Central memory CD4-positive, alpha-beta T cell (primary cell): ENCODE measurements at places on chromosomes 4 and X.

- no peak for DNase-seq
These were observed 163.1 kb upstream of the FAT1 start for GRCh38 chr4:186886759-186887158.

DNA sequence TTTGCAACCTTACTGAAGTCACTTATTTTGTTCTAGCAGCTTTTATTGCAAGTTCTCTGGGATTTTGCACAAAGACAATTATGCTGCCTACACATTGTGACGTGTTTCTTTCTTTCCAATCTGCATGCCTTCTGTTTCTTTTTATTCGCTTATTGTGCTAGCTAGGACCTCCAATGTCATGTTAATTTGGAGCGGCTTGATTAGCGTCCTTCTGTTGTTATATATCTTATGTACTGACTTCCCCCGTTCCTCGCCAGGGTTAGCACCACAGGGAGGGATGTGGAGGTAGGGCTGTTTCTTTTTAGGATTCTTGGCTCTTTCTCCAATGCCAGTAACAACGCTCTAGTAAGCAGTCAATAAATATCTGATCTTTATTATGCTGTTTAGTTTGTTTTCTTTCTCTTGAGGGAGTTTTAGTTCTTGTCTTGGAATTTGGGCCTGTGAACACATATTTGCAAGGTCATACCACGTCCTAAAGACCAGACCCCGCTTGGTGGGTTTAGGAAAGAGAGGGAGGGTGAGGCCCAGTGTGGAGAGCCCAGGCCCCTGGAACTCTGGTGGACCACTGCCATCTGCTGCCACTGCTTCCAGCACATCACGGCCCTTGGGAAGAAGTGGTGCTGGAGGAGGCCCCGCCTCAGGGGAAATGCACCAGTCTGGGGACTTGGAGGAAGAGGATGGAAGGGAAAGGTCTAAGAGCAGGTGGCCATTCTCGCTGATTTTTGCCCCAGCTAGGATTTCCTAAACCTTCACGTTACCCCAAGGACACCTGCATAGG lies 129.1 kb downstream of the TRIML1 start:
- DNase-seq: no peak

DNA sequence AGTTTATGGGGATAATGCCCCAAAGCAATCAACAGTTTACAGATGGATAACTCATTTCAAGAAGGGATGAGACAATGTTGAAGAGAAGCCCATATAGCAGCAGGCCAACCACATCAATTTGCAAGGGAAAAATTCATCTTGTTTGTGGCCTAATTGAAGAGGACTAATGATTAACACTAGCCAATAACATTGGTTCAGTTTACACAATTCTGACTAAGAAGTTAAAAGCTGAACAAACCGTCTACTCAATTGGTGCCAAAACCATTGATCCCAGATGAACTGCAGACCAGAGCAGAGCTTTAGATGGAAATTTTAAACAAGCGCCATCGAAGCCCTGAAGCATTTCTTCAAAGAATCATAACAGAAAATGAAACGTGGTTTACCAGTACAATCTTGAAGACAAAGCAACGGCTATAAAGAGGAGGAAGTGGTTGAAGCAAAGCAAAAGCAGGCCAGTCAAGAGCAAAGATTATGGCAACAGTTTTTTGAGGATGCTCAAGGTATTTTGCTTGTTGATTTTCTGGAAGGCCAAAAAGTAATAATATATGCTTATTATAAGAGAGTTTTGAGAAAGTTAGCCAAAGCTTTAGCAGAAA lies 20.5 kb upstream of the BLTP1 start:
- DNase-seq: peak; percentile 47

DNA sequence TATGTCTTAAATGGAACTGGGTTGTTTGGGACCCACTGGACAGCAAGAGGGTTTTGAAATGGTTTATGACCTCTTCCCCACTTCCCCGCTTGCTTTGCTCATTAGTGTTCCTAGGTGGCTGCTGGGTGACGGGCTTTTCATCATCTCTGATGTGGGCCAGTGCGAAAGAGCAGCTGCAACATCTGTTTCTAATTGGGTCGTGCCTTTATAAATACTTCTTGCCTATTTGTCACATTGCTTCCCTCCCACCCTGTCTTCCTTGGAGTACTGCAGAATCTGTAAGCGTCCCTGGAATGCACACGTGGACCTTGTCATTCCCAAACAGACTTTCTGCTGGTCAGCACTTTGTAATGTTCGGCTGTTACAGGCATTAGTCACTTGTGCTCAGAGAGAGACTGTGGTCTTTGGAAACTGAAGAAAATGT lies 35.2 kb downstream of the SEPTIN11 start:
- DNase-seq: no peak

DNA sequence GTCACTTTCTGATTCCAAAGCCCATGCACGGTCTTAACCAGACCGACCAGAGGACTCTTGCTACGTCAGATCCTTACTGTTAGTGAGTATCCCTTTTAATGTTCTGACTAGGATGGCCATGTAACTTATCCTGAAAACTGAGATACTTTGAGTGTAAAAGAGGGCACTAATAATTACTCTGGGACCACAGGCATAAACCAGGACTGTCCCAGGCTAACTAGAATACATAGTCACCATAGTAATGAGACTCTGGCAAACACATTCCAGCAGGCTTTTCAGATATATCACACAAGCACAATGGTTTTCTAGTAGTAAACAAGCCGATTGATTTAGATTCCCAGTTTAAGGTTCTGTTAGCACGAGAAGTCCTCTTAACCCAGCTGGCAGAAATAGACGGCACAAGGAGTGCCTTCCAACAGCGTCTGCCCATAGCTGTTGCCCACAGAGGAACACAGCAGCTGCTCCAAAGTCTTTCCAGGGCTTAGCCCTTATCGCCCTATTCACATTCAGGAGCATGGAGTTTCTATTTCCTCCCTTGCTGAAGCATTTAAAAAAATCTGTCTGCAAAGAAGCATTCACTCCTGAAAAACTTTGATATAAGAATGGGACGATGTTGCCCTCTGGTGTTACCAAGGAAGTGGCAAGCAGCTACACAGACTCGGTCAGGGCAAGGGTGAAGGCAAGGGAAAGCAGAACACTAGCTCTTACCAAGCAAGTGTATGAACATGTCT lies 92.4 kb downstream of the CXCL13 start:
- no peak for DNase-seq

- DNase-seq: no peak
These were observed 172.5 kb downstream of the SH2D1A start for GRCh38 chrX:124518885-124519284.

- no peak for DNase-seq
These were observed 1761.0 kb downstream of the STIM2 start for GRCh38 chr4:28621591-28621990.

- no peak for DNase-seq
These were observed 439.1 kb downstream of the PACRGL start for GRCh38 chr4:21139327-21139726.

- no peak for DNase-seq
These were observed 42.2 kb upstream of the PUDP start for GRCh38 chrX:7190157-7190556.

- DNase-seq: no peak
These were observed 44.5 kb downstream of the MAGEB16 start for GRCh38 chrX:35842674-35843073.

DNA sequence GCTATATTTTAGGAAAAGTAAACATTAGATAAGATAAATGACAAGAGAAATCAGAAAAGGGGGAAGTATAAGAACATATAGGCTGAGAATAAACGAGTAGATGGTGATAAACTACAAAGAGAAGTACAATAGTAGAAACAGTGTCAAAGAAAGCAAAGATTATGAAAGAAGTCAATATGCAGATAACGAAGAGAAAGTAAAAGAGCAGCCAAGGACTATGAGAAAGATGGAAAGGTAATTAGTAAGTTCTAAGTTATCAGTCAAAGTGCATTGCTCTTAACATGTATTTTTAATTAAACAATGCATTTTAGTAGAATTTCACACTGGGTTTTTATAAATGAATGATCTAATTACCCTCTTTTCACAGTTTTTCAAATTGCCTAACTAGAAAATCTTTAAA lies 1801.3 kb upstream of the PCDH10 start:
- DNase-seq: no peak
